ENCODE measurements at places on chromosomes 2 and 18. TPM values are rescaled to one million over a fixed set of nuclear protein-coding genes. Genes with fewer than 3 reads are reported as not detected.

- peak; percentile 58 for DNase-seq
Measured at GRCh38 chr2:9753276-9753600, 90.0 kb upstream of the TAF1B start.

DNA sequence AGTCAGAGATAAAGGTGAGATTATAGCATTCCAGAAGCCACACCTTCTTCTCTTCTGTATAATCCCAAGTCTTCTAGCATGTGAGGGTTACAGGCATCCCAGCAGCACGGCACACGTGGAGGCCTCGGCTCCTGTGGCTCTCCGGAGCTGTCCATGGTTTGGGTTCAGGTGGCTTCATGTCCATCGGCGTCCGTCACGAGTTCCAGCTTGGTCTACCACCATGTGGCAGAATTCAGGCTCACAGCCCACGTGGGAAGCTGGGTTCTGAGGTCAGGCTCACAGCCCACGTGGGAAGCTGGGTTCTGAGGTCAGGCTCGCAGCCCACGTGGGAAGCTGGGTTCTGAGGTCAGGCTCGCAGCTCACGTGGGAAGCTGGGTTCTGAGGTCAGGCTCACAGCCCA, 378.3 kb upstream of the SALL3 start:
- no peak for DNase-seq

DNA sequence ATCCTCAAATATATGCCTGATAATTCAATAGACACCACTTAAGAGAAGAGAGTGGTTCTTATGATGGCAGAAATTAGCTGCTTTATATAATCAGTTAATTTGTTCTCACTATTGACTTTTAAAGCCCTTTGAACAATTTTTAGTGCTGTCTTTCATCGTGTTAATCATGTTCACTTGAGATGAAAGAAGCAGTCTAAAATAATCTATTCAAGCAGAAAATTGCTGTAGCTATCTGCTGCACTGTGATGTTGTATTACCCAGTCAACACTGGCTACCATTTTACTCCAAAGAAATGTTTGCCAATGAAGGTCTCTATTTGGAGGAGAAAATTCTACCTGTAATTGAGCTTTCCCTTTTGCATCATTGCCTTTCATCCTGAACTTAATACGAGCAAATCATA, 459.8 kb upstream of the FSIP2 start:
- no peak for DNase-seq

DNA sequence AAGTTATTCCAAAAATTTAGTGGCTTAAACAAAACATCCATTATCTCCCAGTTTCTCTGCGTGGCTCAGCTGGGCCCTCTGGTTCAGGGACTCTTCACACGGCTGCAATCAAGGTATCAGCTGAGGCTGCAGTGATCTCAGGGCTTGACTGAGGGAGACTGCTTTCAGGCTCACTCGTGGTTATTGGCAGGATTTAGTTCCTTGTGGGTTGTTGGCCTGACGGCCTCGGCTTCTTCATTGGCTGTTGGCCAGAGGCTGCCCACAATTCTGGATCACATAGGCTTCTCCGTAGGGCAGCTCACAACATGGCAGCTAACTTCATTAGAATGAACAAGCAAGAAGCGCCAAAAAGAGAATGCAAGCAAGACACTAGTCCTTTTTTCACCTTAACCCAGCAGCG, 90.1 kb downstream of the ABI2 start:
- no peak for DNase-seq

- no peak for DNase-seq
Measured at GRCh38 chr2:120682654-120683053, 53.0 kb upstream of the GLI2 start.

DNA sequence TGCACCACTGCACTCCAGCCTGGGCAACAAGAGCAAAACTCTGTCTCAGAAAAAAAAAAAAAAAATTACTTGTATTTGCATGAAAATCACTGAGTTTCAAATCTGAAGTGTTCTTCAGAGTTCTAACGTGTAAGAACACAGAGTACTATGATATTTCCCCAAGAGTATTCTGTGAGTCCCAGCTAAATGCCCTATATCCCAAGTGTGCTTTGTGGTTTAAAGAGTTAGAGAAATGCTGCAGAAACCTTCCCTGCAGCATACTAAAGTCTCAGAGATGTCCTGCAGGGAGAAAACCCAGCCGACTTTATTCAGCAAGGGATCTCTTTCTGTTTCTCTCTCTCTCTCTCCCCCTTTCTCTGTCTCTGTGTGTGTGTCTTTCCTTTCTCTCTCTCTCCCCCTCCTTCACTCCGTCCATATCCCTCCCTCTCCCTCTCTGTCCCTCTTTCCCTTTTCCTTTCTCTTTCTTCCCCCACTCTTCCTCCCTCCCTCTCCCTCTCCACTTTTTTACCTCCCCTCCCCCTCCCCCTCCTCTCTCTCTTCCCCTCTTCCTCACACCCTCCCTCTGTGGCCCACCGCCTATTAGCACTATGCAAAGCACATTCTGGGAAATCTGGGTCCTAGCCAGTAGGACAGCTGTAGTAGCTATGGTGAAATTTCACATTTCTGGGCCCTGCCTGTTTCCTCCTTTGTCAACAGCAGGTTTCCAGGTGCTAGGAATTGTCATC, 54.2 kb downstream of the ACTR2 start:
- DNase-seq, result peak; percentile 92

GRCh38 chr2:117603060-117603459, 211.4 kb upstream of the DDX18 start:
- DNase-seq, result no peak

DNA sequence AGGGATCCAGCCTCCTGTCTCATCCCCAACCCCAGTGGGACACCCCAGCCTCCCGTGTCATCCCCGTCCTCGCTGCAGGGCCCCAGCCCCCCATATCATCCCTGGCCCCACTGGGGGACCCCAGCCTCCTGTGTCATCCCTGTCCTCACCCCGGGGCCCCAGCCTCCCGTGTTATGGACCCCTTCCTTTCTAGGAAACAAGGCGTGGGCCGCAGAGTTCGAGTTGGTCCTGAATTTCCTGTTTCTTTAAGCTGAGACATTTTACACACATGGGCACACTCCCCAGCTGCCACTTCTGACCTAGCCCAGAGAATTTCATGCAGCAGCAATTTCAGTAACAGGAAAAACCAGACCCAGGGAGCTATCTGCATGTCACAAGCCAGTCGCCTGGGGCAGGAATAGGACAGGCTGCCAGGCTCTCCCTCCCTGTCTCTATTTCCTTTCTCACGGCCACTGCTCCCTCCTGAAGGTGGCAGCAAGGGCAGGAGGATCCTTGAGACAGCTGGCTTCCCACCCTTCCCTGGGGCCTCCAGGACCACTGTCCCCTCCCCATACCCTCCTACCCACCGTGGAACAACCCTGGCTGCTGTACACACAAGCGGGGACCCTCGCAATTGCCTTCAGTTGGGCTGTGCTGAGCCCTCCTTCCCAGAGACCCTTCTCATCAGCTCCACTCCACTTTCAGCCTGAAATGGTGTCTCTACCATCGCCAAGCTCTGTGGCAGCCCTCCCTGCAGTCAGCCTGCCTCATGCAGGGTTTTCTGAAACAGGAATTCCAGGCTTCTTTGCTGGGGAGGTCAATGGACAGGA, 141.9 kb upstream of the ID2 start:
- DNase-seq, result no peak

DNA sequence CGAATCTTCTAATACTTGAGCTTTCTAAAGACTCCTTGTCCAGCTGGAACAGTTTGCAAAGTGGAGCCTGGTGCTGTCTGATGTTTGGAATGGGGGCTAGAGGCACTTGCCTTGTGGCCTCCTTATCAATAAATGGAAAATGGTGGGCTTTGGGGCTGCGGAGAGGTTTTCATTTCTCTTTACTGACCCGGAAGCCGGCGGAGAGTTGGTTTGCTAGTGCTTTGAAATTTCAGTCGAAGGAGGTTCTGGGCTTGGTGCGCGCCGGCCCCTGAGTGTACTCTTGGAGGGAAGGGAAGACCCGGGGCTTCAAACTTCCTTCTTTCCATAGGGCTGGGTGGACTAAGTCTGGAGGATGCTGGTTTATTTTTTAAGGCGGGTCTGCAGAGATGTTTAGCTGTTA, 714 bp downstream of the RPIA start:
- DNase-seq, result no peak

GRCh38 chr2:1788478-1788959, 44.2 kb upstream of the PXDN start:
- DNase-seq, result no peak

GRCh38 chr2:32450851-32451250, 94.0 kb downstream of the BIRC6 start:
- no peak for DNase-seq

DNA sequence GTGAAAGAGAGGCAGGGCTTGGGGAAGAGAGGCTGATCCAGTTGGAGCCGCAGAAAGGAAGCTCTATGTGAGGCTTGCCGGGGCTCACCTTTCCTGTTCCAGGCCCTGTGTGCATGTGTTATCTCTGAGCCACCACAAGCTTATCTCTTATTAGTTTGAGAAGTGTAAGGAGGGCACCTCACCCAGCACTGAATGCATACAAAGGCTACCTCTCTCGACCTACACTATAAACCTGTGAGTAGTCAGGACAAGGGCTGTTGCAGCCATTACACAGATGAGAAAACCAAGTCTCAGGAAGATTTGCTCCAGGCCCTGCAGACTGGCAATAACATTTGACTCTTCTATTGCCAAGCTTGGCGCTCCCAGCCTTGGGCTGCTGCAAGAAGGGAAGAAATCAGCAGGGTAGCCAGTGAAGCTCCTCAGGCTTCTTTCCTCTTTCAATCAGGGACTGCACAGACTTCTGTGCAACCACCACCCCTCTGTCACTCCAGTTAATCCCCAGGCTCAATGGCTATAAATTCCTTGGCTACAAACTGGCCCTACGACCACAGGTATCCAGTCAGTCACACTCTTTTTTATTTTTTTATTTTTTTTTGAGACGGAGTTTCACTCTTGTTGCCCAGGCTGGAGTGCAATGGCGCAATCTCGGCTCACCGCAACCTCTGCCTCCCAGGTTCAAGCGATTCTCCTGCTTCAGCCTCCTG, 73.8 kb downstream of the CLHC1 start:
- DNase-seq, result no peak

- no peak for DNase-seq
Measured at GRCh38 chr2:81481994-81482368, 1177.4 kb upstream of the LRRTM1 start.

DNA sequence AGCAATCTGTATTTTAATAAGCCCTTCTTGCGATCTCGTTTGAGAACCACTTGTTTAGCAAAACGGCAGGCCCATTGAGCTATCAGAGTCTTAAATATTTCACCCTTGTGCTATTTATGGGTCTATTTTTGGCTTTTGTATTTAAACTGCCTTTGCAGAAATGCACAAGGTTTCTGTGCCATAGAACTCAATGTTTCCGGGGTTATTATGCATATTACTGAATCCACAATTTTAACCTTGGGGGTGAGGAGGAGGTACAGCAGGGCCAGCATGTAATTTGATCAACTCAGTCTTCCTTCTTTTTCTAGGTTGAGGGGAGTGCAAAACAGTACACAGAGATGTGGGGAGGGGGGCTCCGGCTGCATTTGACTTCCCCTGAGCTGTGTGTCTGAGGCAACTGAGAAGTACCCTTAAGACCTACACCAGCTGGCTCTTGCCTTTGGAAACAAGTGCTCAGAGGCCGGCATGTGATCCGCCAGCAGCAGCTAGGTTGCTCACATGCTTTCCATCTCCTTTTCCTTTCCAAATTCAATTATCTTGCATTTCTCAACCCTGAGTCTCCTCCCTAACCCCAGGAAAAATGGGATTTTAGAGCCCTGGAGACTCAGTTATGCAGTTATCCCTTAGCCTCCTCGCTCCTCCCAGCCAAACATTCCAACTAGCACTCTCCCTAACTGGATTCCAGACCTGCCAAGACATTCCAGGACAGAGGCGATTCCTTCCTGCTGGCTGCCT, 103.0 kb downstream of the HNRNPLL start:
- no peak for DNase-seq

- peak; percentile 35 for DNase-seq
Measured at GRCh38 chr2:176999301-176999700, 213.3 kb upstream of the HNRNPA3 start.

- no peak for DNase-seq
Measured at GRCh38 chr2:199144546-199144945, 313.2 kb downstream of the SATB2 start.

- DNase-seq, result no peak
Measured at GRCh38 chr2:58634653-58635370, 393.7 kb upstream of the FANCL start.

- no peak for DNase-seq
Measured at GRCh38 chr2:53476834-53477233, 290.8 kb upstream of the CHAC2 start.

- DNase-seq, result no peak
Measured at GRCh38 chr2:71830497-71831192, 317.0 kb downstream of the CYP26B1 start.

- DNase-seq, result no peak
Measured at GRCh38 chr2:191434072-191434471, 188.9 kb downstream of the MYO1B start.

DNA sequence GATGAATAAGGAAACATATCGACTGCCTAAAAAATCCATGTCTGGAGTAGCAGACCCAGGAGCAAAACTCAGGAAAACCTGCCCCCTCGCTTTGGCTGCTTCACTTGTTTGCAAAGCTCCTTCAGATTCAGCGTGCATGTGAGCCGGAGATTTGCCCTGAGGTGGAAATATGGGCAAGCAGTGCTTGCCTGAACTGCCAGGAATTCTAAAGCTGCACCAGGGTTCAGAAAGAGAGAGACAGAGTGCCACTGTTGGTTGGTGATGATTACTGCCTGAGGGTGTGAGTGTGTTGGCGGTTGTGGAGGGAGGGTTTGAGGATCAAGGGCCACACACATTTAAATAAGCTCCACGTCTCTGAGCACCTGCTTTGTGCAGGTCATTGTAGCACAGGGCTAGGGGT, 139.6 kb upstream of the RGPD4 start:
- no peak for DNase-seq

GRCh38 chr2:101360232-101360631, 27.1 kb downstream of the CREG2 start:
- no peak for DNase-seq

DNA sequence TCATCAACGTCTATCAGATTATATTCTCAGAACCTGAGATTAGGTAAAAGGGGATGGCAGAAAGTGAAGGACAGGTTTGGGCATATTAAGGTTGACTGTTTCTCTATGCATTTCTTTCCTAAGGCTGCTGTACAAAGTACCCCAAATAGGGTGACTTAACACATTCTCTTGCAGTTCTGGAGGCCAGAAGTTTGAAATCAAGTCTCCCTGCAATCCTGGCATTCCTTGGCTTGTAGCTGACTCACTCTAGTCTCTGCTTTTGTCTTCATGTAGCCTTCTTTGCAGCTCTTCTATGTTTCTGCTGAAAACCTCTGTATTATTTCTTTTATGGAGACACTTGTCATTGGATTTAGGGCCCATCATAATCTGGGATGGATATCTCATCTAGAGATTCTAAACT, 364.3 kb downstream of the PLCL1 start:
- no peak for DNase-seq

- DNase-seq, result no peak
Measured at GRCh38 chr18:48728204-48728833, 189.5 kb downstream of the CTIF start.

GRCh38 chr18:25153426-25153825, 198.5 kb downstream of the ZNF521 start:
- no peak for DNase-seq

- no peak for DNase-seq
Measured at GRCh38 chr2:175557810-175558377, 376.4 kb upstream of the ATP5MC3 start.

GRCh38 chr2:138536302-138536701, 34.7 kb downstream of the SPOPL start:
- no peak for DNase-seq

FNDC4 gene
- polyA plus RNA-seq, result 137 TPM

DNAJC5G gene
- 1.7 TPM for polyA plus RNA-seq

ALPG gene
- polyA plus RNA-seq, result 0.09 TPM

LINC00305 gene
- not detected for polyA plus RNA-seq

LRRTM1 gene
- 44.9 TPM for polyA plus RNA-seq

RAPH1 gene
- polyA plus RNA-seq, result 23.2 TPM

SEMA4C gene
- polyA plus RNA-seq, result 71.8 TPM

CHRND gene
- 0.40 TPM for polyA plus RNA-seq

ANKRD23 gene
- 14.4 TPM for polyA plus RNA-seq

Measured in spinal cord (tissue), 10 donors.